ENCODE measurements at places on chromosomes 2 and 18.

DNA sequence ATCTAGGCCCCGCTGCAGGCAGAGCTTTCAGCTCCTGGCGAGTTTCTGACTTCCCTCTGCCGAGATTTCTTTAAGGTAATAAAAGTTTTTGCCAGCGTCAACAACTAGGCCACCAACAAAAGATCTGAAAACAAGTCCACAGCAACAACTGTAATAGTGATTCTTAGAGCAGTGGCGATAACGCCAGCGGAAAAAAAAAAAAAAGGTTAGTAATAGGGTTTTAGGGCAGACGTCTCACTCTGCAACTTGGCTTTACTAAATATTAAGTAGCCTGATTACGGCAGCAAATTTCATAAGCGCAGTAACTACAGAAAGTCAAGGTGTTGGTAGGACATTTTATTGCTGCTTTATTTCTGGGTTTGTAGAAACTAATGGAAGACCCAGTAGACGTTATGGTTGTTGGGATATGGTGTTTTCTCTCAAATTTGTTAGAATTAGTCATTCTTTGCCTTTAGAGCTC, 481 bp downstream of the SLC30A6 start:
- no peak for DNase-seq

- peak; percentile 41 for DNase-seq
These were observed 762 bp downstream of the HDAC4 start for GRCh38 chr2:239399921-239400595.

GRCh38 chr2:144162652-144163051, 357.3 kb downstream of the ZEB2 start:
- DNase-seq = peak; percentile 37

DNA sequence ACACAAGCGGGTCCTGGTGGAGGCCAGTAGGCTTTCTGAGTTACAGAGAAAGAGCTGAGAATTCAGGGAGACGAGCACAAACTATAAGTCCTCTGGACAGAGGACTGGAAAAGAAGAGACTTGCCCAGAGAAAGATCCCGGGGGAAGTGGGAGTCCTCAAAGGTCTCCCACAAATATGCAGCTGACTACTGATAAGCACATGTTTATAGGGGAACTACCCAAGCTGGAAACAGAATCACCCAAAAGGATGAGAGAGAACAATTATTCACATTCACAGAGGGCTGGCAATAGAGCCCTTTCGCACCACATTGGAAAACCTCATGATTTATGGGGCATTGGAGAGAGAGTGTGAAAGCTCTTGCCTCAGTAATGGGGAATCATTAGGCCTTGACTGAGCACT, 337.6 kb downstream of the IRS1 start:
- no peak for DNase-seq

GRCh38 chr2:112032689-112033465, 22.2 kb upstream of the TMEM87B start:
- DNase-seq = peak; percentile 35

- DNase-seq = peak; percentile 6
These were observed 80.0 kb downstream of the RHBDD1 start for GRCh38 chr2:226915846-226916360.

DNA sequence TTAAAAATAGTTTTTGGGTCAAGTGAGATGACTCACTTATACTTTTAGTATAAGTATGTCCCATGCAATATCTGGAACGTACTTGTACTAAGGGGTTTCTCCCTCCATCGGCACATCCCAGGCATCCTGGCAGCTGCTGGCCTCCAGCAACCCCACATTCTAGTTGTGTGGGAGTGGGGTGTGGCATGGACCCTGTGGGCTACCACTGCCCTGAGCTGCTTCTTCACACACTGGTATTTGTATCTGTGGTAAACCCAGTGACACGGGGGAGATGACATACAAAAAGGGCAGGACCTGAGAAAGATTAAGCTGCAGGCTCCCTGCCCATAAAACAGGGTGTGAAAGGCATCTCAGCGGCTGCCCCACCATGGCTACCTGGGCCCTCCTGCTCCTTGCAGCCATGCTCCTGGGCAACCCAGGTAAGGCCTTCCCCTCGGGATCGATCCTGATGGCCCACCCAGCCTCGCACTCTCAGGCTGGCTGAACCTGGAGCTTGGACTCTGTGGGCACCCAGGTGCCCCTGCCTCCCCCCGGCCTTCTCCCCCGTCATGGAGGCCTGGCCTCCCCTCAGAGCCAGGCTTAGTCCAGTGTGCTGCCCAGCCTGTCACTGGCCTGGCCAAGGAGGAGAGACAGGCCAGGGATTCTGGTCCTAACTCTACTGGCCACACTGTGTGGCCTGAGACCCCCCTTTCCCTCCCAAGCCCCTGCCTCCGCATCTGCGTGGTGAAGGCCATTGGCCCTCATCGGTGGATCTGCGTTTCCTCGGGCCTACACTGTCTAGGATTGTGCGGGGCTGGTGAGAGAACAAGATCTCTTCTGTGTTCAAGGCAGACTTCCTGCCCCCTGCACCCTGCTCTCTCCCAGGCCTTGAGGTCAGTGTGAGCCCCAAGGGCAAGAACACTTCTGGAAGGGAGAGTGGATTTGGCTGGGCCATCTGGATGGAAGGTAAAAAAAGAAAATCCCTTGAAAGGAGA, at the start of gene GNLY:
Gene GNLY, plus strand, starts transcription at position 307 of the 974 bp plus-strand sequence. Its CDS starts 61 bp downstream, at position 368.
- no peak for DNase-seq

DNA sequence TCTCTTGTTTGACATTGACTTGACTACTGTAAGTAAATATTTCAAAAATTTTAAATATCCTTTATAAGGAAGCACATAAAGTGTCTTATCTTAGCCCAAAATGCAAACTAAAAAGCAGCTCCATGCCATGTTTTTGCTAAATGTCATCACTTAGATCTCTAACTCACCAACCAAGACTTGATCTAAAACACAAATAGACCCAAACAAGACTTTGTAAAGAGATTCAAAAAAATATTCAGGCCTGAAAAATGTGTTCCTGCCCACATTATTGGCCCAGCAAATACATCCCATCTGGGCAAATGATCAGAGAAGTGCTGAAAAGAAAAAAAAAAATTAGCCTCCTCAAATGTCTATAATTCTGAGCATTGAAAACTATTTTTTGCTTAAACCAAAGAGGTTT, 187.6 kb downstream of the MREG start:
- no peak for DNase-seq

GRCh38 chr2:130378206-130378897, 22.5 kb downstream of the PTPN18 start:
- DNase-seq = no peak

- no peak for DNase-seq
These were observed 44.6 kb downstream of the BAZ2B start for GRCh38 chr2:159571540-159572260.

DNA sequence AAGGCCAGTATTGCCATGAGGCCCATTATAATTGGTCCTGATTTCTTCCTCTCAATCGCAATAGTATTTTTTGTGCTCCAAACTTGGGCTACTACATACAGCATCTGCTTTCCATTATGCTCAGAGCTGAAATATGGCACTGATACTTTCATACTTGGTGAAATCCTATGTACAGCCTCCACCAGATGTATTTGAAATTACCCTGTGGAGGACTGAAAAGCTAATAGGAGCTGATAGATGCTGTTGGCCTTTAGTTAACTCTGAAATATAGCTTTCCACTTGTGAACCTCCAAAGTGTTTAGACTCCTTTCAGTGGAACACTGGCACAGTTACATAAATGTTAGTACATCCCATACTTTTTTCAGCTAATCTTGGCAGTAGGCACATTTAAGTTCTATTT, 205.7 kb downstream of the NEDD4L start:
- no peak for DNase-seq

DNA sequence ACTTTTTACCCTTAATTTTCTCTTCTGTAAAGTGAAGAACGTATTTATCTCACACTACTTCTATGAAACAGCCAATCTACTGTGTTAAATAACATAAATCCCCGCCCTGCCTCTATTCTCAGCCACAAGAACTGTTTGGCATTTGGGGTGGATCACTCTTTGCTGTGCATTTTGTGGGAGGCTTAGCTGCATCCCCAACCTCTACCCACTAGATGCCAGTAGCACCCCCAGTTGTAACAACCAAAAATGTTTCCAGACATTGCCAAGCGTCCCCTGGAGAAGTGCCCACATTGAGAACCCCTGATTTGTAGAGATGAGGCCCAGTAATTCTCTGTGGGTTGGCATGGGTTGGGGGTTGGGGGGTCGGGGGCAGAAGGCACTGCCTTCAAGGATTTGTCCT, 94.7 kb upstream of the BOD1L2 start:
- no peak for DNase-seq

DNA sequence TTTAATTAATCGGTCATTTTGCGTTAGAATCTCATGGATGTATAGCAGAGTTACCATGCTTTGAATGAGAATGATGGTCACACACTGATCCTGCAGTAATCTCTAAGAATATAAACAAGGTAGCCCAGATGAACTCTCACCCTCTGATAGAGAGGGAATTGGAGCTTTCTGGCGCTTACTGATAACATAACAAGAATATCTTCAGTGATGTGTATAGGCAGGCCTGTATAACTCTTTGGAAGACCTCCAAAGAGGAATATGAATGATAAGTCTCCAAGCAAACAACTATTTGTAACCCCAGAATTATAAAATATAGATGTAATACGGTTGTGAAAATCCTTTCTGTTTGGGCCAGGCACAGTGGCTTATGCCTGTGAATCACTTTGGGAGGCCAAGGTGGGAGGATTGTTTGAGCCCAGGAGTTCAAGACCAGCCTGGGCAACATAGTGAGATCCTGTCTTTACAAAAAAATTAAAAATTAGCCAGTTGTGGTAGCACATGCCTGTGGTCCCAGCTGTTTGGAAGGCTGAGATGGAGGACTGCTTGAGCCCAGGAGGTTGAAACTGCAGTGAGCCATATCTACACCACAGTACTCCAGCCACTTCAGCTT, 52.5 kb upstream of the LTBP1 start:
- DNase-seq = no peak

GRCh38 chr2:100562613-100563406, at the start of gene PDCL3:
Gene PDCL3, plus strand, starts transcription at chr2:100562993. Its CDS starts 75 bp downstream, at chr2:100563068.
- DNase-seq = peak; percentile 99

GRCh38 chr2:207176247-207176646, 10.5 kb upstream of the KLF7 start:
- no peak for DNase-seq

DNA sequence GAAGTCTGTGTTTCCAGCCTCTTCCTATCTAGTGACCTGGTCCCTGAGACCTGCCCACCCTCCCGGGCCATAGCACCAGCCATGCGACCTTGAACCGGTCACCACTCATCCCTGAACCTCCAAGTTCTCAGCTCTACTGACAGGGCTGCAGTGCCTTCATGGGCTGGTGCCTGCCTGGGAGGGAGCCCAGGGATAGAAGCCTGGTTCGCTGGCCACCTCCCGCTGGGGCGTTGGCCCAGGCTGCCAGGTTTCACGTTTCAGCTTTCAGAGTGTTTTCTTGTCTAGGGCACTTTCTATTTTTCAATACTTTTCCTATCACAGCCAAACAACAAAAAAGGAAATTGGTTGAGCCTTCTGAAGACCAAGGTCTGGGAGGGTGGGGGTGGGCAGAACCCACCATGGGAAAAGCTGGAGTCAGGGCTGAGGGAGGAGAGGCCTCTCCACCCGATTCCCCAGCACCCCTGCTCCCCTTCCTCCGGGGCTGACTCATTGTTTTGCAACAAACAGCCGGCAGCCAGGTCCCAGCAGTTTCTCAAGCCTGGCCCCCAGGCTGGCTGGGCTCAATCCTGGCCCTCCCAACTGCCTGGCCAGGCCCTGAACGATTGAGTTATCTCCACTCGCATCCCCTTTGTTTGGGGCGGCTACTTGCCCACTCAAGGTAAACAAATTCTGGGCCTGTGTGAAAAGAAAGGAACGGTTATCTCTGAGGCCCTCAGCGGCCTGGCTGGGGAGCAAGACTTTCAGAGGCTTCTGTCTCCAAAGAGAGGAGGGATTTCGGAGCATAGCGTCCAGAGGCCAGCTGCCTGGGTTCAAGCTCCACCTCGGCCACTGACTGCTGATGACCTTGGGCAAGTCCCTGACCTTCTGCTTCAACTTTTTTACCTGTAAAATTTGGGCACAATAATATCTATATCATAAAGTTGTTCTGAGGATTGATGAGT, 47.5 kb downstream of the ZFP36L2 start:
- no peak for DNase-seq

DNA sequence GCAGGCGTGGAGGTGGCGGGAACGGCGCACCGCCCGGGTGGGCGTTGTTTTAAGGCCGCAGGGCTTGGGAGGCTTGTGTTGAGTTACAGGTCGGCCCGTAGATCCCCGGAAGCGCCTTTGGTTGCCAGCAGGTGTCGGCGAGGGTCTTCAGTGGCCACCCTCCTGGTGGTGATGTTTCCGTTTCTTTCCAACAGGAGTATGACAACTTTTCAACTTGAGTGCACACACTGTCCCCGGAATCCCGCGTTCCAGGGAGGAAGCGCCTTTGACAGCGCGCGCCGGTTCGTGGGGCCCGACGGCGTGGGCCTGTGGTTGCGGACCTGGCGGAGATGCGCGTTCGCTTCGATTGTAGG, 1.0 kb upstream of the HDAC4 start:
- DNase-seq = peak; percentile 80

- peak; percentile 70 for DNase-seq
These were observed 273.6 kb downstream of the HRH4 start for GRCh38 chr18:24734058-24734457.

- peak; percentile 57 for DNase-seq
These were observed 550 bp downstream of the RAB1A start for GRCh38 chr2:65129286-65129825.

- DNase-seq = no peak
These were observed 137.1 kb downstream of the VAPA start for GRCh38 chr18:10050956-10051355.

DNA sequence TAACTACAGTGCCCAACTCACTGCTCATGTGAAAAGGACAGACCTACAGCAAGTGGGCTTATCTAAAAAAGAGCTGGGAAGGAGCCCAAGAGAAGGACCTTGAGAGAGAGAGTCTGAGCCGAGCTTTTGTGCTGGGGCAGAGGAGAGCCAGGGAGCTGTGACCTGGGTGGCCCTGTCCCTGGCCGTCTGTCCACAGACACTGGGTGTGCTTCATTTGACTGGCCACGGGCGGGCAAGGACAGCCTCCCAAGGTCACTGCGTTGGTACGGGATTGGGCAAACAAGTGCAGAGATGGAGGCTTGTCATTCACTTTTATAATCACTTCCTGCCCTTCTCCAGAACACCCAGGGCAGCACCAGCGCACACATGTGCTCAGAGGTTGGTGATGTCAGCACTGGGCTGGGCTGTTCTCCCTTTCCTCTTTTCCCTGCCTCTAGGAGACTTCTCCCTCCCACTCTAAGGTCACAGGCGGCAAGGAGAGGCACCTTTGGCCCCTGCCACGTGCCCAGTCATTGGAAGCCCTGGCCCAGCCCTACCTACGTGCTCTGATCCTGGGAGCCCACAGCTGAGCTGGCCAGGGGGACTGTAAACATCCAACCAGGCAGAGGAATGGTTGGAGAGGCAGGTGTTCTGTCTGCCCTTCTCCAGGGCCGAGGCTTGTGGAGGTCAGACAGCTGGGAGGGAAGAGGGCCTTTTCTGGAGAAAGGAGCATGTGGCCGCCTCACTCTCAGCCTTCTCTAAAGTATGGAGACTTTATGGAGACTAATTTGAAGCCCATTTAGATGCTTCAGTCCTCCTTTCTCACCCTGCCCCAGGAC, 6.4 kb upstream of the PSD4 start:
- DNase-seq = no peak

GRCh38 chr2:202102425-202103000, 29.5 kb downstream of the KIAA2012 start:
- DNase-seq = peak; percentile 98

- DNase-seq = no peak
These were observed 259.4 kb downstream of the ANAPC1 start for GRCh38 chr2:111624411-111625156.

GRCh38 chr18:39345321-39345720, 1779.7 kb upstream of the CELF4 start:
- no peak for DNase-seq

All from NCI-H82 (cell line).